DMS 273 treated with DMSO at 0.1 percent for 48 hours (cell line): ENCODE measurements at places on chromosomes 13 and 19.

DNA sequence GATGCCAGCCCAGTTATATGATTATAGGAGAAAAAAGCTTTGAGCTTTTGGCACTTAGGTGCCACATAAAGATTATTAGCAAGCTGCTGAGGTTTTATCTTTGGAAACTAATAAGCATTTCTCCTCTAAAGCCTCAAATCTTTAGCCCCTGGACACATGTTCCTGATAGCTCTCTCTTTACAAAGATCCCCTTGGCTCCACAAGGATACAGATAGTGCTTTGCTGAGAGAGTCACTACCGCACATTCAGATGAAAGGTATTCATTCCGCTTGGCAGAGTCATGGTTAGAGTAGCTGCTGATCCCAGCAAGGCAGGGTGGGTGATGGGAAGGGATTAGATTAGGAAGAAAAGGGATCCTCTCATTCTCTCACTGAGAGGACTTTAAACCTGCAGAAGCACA, 28.2 kb upstream of the PSG7 start:
- DNase-seq, result no peak

GRCh38 chr13:20610006-20610405, 43.0 kb downstream of the IFT88 start:
- DNase-seq, result no peak

DNA sequence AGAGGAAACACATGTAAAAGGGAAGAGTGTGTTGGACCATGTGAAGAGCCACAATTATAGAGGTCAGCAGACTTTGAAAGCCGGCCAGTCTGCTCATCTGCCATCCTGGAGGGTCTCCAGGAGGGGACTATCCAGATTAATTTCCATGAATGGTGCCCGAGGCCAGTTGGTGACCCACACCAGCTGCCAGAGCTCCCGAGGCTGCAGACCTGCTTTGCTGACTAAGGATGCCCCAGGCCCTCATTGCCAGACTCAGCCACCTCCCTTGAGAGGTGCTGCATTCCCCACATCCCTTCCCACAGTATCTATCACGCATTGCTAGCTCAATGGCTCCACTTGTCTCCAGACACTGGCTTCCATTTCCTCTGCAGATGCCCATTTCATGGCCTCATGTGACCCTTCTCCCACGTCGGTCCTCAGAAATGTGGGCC, 110.3 kb downstream of the NALCN start:
- no peak for DNase-seq

DNA sequence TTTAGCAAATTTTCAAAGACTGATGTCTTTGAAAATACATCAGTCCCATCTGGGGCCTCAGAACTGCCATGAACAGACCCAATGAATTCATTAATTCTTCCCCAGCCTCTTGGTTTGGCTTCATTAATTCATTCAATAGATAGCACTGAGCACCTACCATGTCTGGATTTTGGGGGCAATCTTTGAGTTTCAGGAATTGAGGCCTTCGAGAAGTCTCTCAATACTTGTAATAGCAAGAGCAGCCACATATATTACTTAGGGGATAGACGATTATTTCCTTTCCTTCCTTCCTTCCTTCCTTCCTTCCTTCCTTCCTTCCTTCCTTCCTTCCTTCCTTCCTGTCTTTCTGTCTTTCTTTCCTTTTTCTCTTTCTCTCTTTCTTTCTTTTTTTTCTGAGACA, 64.8 kb downstream of the ALOX5AP start:
- DNase-seq, result no peak

GRCh38 chr13:30037766-30038165, 187.3 kb upstream of the UBL3 start:
- no peak for DNase-seq

- no peak for DNase-seq
Measured at GRCh38 chr19:35755550-35756376, 1.1 kb downstream of the HSPB6 start.

DNA sequence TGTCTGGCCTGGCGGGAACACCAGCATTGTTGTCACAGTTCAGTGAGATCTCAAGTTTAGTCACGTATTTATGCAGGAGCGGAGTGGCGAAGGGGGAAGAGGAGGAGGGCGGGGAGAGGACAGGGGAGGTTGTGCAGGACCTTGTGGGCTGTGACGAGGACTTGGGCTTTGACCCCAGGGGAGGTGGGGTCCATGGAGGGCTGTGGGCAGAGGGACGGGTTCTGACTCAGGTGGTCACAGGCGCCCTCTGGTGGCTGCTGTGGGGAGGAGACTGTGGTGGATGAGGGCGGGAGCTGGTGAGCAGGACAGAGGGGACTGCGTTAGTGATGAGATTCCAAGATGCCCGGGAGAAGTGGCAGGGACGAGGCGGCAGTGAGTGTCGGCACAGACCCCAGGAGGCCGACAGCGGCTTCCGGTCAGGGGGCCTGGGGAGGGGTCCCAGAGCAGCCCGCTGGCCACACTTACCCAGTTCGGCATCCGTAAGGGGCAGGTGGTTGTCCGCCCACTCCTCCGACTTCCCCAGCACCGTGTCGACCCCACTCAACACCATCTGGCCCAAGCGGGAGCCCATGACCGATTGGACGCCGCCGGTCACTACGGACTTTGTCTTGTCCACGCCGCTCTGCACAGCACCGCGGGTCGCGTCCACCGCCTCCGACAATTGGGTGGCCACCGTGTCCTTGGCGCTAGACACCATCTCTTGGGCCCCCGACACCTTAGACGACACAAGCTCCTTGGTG, 15.7 kb downstream of the PLIN3 start:
- DNase-seq, result no peak

DNA sequence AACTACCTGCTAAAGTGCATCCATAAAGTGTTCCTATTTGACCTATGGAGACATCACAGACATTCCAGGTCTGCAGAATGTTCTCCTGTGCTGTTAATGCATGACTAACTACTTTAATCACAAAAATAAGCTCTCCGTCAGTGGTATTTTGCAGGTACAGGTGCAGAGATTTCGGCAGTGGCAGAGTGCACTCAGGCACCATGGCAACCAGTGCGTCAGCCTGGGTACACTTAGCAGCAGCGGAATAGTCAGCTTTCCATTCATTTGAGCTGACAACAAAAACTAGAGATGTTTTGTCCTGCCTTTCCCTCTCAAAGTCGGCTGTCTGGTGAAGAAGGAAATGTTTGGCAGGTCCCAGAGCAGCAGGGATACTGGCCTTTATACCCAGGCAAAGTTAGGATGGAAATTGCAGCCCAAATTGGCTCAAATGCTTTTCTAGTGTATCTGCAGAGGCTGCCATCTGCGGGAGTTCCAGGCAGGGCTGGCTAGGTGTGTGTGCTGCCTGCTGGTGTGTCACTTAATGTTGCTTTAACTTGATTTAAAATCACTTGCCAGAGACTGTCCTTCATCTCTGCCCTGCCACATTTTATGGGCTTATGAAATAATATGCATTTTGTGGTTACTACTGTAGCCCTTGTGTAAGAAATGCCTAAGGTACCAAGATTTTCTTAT, 195.8 kb downstream of the RAP2A start:
- DNase-seq, result no peak

DNA sequence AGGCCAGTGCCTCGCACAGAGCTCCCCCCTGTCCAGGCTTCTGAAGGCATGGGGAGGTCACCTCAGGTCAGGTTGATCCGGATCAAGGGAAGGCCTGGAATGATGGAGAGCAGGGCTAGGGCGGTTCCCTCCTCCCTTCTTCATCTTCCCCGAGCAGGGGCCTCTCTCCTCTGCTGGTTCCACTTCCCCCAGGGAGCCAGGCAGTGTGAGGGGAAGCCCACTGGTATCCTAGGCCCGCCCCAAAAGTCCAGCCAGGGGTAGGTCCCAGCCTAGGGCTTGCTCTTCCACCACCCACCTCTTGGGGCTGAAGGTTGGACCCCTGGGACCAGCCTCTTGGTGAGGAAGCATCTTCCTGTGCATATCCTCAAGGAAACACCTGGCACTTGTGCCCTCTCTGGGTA, 16.4 kb upstream of the PRR19 start:
- no peak for DNase-seq

DNA sequence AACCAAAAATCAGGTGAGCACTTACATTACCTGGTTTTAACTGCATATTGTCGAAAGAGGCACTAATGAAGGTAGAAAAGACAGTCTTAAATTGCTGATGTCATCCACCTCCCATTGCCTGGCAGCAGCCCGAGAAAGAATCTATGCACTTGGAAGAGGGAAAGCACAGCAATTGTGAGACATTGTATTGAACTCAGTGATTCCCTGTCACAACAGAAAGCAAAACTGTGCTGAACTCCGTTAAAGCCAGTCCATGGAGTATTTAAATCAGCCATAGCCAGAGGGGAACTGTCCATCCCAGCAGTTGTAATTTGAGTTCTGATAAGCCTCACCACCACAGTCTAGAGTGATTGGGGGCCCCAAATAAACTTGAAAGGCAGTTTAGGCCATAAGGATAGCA, 466.6 kb upstream of the PCDH9 start:
- no peak for DNase-seq

DNA sequence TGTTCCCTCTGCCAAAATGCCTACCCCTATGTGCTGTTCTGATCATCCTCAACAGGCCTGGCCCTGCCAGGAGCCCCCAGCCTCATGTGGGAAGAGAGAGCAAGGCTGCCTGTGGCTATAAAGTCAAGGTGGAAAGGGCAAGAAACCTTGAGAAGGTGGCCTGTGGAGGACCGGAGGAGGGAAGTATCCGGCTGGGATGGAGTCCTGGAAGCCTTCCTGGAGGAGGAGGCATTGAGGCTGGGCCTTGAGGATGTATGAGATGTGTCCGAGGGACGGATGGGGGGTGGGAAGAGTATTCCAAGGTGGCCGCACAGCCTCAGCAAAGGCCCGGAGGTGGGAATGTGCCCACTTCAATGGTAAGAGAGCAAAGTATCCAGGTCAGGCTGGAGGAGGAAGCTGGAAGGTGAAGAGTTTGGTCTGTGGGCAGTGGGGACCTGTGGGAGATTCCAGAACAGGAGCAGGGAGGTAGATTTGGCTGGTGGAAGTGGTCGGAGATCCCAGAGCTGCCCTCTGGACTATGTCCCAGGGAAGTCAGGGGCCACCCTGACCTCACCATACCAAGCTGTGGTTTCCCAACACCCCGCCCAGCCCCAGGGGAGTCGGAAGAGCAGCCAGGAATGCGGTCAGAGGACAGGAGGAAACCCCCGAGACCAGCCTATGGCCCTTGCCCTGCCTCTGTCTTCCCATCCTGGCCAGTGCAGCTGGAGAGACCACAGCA, 3.0 kb upstream of the PLIN4 start:
- DNase-seq, result no peak

DNA sequence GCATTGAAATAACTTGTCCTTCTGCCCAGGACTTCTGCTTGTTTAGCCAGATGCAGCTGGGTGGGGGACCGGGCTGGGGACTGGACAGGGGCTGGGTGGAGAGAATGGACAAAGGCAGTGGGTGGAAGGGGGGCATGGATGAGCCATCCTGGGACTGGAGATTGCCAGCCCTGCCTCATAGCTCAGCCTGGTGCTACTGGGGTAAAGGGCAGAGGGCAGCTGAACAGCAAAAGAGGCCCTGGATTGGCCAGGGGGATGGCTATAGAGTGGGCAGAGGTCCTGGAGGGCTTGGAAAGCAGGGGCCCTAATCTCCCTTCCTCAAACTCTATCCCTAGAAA, 17.7 kb upstream of the PLAUR start:
- DNase-seq, result no peak

- DNase-seq, result no peak
Measured at GRCh38 chr19:1457031-1457739, 7.3 kb downstream of the APC2 start.

DNA sequence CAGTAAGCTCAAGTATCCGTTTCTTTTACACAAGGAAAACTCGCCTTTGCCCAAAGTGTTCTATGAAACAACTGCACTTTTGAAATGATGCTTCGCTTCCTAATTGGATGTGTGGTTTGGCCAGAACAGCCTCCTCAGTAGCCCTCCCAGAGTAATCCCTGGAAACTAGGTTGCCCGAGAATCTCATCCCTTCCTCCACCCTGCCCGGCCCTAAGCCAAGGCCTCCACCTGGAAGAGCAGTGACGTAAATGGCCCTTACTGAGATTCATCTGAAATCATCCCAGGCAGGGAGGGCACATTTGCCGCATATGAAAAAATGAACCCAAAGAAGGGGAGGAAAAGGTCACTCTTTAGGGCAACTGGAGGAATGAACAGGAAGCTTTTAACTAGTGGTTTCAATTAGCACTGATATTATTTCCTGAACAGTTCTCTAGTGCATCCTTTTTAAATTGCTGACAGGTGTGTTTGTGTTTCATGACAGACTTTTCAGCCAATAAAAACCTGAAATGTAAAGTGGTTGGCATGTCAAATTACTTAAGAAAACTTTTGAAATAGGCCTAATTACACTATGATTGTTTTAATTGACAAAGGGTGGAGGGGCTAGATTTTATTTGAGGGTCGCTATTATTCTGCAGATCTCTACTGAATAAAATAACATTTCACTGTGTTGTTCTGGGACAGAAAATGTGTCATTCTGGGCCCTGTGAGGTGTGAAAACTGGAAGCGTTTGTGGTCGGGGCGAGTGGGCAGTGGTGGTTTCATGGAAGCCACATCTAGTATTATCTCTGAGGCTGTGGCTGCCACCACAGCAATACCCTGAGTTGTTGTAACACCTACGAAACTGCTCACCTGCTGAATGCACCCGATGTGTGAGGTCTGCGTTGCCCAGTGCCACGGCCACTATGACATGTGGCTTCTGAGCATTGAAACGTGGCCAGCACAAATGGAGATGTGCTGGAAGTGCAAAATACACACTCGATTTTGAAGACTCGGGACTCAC, 112.1 kb downstream of the ZIC5 start:
- no peak for DNase-seq

DNA sequence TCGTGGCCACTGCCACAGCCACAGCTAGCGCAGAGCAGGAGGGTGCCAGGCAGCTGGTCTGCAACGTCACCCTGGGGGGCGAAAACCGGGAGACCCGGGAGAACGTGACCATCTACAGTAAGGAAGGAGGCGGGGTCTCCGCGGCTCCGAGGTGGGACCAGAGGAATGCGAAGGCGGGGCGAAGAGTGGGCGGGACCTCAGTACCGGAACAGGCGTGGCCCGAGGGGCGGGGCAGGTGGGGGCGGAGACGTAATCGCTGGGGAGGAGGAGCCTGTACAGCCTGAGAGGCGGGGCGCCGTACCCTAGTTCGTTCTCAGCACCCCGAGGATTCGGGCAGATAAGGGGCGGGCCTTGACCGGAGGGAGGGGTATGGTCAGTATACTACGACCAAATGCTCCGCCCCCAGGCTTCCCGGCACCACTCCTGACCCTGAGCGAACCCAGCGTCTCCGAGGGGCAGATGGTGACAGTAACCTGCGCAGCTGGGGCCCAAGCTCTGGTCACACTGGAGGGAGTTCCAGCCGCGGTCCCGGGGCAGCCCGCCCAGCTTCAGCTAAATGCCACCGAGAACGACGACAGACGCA, 2.5 kb downstream of the ICAM5 start:
- no peak for DNase-seq

- DNase-seq, result no peak
Measured at GRCh38 chr19:54465426-54466109, 2.0 kb upstream of the LENG9 start.

DNA sequence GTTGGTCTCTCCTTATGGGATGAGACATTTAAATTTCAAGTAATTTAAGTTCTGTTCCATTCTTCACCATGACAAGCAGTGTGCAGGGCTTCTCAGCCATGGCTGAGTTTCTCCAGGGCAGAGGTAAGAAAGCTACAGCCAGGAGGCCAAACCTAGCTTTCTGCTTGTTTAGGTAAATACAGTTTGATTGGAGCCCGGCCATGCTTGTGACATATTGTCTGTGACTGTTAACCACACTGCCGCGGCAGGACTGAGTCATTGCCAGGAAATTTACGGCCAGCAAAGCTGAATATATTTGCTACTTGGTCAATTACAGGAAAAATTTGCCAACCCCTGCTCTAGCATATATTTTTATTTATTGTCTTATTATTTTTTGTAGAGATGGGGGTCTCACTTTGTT, 10.7 kb downstream of the NLRP8 start:
- DNase-seq, result no peak

GRCh38 chr13:73631411-73631810, 502.8 kb downstream of the KLF12 start:
- no peak for DNase-seq

GRCh38 chr13:108407495-108407894, 138.0 kb downstream of the TNFSF13B start:
- DNase-seq, result no peak
